ENCODE measurements at places on chromosomes 6 and 20.

GRCh38 chr6:138500045-138500665, 861 bp upstream of the NHSL1 start:
- DNase-seq, result no peak

DNA sequence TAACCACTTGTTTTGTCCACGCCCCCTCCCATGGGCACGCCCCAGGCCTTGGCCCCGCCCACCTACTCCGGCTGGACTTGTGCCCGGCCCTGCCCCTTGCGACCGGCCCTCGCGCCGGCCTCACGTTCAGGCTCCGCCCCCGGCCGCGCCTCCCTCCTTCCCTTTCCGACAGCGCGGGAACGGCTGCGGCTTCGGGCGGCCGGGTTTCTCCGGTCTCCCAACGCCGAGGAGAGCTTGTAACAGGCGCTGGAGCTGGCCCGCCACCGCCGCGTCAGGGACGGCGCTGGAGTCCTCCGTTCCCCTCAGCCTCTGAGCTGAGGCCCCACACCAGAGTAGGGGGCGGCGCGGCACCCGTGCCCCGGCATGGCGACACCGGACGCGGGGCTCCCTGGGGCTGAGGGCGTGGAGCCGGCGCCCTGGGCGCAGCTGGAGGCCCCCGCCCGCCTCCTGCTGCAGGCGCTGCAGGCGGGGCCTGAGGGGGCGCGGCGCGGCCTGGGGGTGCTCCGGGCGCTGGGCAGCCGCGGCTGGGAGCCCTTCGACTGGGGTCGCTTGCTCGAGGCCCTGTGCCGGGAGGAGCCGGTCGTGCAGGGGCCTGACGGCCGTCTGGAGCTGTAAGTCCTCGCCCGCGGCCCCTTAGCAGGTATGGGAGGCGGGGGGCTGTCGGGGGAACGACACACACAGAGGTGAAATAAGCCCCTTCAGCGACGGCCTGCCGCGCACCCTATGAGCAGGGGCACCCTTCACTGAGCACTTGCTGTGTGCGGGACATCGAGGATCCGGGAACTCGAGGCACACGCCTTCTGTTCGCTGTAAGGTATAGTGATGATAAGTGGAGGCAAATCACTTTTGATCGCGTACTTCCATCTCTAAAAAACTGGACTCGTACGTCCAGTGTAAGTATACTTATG, at the start of gene FANCE:
FANCE (plus strand) TSS at position 156 of the 908 bp plus-strand sequence; CDS start at position 364, 208 bp downstream.
- peak; percentile 95 for DNase-seq

GRCh38 chr20:2386516-2387179, 5.9 kb downstream of the TGM6 start:
- no peak for DNase-seq

GRCh38 chr20:10584371-10584770, 89.4 kb downstream of the JAG1 start:
- DNase-seq, result no peak

- DNase-seq, result no peak
Observed at GRCh38 chr6:82906489-82906888, 159.2 kb downstream of the UBE3D start.

- DNase-seq, result no peak
Observed at GRCh38 chr6:158849899-158850806, 31.0 kb upstream of the EZR start.

DNA sequence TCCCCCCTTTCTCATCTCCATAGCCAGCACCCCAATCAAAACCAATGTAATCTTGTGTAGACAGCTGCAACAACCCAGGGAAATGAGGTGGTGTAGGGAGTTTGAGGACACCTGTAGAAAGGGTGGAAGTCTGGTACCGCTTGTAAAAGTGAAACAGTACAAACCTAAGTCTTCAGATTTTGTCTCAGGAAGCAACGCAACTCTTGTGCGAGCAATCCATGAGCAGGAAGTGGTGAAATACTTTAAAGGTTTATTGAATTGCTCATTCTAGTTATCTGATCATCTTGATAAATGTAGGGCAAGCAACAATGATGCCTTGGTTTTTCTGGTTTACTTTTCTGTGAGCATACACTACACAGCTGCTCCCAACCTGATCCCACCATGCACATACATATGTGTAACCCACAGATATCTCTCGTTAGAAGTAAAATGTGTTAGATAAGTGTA, 71.1 kb upstream of the THEMIS start:
- DNase-seq, result no peak

GRCh38 chr20:24577271-24577909, 108.0 kb downstream of the SYNDIG1 start:
- DNase-seq, result peak; percentile 64

DNA sequence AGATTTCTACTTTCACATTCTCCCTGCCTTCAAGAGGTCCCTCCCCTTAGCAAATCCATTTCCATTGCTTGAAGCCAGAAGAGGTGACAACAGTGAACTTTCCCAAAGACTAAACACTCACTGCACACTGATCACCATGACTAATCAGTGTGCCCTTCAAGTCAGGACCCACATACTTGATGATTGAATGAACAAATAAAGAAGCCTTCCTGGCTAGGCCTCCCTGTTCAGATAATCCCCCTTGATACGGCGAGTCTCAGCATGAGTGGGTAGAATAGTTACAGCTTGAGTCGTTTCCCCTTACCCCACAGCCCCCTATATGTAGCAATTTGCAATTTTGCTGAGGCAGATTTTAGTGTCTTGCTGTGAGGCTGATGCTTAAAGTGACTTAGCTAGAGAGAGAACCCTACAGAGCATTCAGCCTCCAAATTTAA, 102.2 kb downstream of the UNC5CL start:
- no peak for DNase-seq

- DNase-seq, result no peak
Observed at GRCh38 chr20:63578224-63579016, 4.4 kb upstream of the HELZ2 start.

- DNase-seq, result no peak
Observed at GRCh38 chr6:11845664-11846577, 67.3 kb upstream of the ADTRP start.

GRCh38 chr6:37667050-37667814, 30.5 kb downstream of the MDGA1 start:
- DNase-seq, result no peak

- DNase-seq, result peak; percentile 93
Observed at GRCh38 chr20:1802385-1803060, 92.7 kb upstream of the SIRPA start.

DNA sequence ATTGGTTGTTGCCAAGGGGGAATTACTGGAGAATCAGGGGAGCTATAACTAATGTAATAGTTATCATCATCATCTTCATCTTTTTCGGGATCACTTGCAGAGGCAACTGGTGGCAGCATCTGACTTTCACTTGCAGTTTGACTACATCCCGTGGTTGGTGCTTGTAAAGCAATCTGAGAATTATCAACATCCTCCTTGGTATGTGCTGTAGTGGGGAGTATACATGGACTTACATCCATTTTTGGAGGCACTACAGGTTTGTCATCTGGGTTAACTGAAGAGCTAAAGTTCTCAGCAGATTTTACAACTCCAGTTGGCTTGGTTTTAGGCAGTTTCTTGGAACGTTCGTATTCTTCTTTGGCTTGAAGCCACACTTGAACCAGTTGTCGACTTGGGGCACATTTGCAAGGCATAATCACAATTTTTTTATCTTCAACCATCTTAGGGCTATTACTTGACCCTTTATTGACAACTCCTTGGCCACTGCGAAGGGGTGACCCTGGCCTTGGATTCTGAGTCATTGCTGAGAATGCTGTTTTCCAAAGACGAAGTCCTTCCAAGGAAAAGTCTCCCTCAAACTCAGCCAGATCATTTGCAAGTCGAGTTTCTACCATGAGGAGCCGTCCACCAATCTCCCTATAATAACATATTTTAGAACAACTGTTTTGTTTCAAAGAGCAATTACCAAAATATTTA, 115.5 kb downstream of the REV3L start:
- DNase-seq, result no peak

GRCh38 chr20:15333170-15333569, 995.8 kb upstream of the FLRT3 start:
- DNase-seq, result no peak

GRCh38 chr6:41970436-41970846, 28.8 kb upstream of the CCND3 start:
- DNase-seq, result no peak

- DNase-seq, result no peak
Observed at GRCh38 chr6:82144007-82144851, 103.3 kb downstream of the IBTK start.

DNA sequence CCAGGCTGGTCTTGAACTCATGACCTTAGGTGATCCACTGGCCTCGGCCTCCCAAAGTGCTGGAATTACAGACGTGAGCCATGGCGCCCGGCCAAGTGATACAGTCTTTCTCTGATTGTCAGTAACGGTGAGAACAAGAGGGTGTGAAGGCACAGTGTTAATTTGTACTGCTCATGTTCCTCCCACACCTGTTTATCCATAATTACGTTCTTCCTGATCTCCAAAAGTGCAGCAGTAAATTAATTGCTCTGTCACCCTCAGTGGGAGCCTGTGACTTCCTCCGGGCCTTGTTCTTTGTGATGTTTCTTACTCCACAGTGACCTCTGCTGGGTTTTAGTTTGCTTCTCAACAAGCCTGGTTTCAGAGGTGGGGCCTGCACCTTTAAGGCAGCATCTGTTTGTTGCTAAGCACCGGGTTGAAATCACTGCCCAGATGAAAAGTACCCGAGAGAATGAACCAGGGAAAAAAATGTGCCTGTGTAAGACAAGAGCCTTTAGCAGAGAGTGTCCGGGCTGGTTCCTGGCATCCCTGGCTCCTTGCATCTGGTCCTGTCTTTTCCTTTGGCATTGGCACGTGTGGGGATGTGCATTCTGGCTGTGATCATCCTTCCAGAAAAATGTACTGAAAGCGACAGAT, 89.1 kb upstream of the CLDN20 start:
- no peak for DNase-seq

DNA sequence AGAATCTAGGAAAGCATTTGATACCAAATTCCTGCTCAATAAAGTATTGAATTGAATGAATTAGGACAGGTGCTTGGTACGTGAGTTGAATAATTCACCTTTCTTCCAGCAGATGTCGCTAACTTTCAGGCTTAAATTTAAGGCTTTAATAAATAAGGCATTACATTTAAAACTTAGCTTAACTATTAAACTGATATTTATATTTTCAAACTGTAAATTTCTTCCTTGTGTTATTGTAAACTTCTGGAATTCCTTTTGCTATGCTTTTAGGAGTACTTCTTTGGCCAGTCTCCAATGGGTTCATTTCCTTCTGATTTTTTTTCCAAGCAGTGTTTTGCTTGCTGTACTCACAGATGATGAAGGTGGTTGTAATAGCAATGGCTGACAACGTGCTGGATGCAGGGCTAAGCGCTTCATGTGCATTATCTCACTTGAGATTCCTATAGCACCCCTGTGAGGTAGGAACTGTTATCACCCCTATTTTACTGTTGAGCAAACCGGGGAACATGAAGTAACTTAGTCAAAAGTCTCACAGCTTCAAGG, 71.3 kb upstream of the SLC2A12 start:
- DNase-seq, result no peak

GRCh38 chr6:122718616-122719015, 60.9 kb upstream of the FABP7 start:
- no peak for DNase-seq

GRCh38 chr6:160431226-160431625, 83.0 kb downstream of the SLC22A3 start:
- no peak for DNase-seq

- no peak for DNase-seq
Observed at GRCh38 chr6:83885984-83886383, 26.5 kb downstream of the CYB5R4 start.

- DNase-seq, result no peak
Observed at GRCh38 chr6:149063468-149063867, 254.0 kb upstream of the TAB2 start.

GRCh38 chr6:39333644-39334438, 11.3 kb upstream of the KCNK16 start:
- DNase-seq, result no peak

DNA sequence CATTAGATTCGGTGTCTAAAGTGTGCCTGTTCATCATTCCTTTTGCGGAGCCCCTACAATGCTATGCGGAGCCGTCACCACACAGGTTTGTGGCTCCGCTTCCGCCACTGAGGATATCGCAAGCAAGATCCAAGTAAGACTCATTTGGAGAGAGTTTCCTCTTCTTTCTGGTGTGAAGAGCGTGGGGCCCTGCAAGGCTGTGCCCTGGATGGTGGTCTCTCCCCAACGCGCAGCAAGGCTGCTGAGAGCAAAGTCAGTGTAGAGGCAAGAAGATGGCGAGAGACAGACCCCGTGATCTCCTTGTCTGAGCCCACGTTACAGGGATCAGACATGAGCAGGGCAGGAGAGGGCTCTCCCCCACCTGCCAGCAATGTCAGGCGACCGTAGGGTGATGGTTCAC, 96.3 kb upstream of the AFDN start:
- DNase-seq, result no peak

GRCh38 chr20:4775322-4776078, 53.8 kb downstream of the PRND start:
- no peak for DNase-seq

DNA sequence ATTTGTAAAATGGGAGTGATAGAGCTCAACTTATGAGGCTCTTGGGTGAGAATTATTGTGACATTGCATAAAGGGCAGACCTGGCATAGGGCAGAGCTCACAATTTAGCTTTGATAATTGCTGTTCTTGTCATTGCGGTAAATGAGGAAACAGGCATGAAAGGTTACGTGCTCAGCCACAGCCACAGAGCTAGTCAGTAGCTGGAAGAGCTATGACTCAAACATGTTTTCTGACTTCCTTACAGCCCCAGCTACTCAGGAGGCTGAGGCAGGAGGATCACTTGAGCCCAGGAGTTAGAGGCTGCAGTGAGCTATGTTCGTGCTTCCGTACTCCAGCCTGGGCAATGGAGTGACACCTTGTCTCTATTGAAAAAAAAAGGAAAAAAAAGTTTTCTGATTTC, 3.5 kb upstream of the GHRH start:
- DNase-seq, result no peak

DNA sequence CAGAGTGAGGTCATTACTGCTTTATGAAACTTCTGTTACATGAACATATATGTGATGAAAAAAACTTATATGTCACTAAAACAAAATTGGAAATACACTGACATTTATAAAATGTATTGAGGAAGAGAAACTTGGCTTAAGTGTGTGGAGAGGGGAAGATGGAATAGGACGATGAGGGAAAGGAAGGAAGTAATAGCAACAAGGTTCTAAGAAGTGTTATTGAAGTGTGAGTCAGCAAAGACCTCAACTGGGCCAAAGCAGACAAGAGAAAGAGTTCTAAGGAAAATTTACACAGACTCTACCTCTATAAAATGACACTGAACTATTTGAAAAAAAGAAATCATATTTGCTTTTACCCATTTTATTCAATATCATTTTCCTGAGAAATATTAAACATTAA, 38.3 kb downstream of the SNX3 start:
- DNase-seq, result no peak
